ENCODE measurements at places on chromosomes 12 and 14. TPM values are rescaled to one million over a fixed set of nuclear protein-coding genes. Genes with fewer than 3 reads are reported as not detected.

Gene OR2AP1
- not detected for total RNA-seq

Gene TCP11L2
- total RNA-seq: 43.1 TPM

Gene AQP5
- 0.82 TPM for total RNA-seq

Gene IRAK3
- 8.7 TPM for total RNA-seq

Gene PRH2
- not detected for total RNA-seq

Gene MARCHF9
- 4.7 TPM for total RNA-seq

Gene DENND5B
- 8.4 TPM for total RNA-seq

Gene FSCB
- total RNA-seq: not detected

Gene KCNC2
- total RNA-seq: under 0.01 TPM

Gene SLC17A8
- total RNA-seq: not detected

Gene SYNE2
- total RNA-seq: 7.7 TPM

Gene NRXN3
- total RNA-seq: 5.1 TPM

Gene BEGAIN
- not detected for total RNA-seq

Gene GPRC5A
- total RNA-seq: 11.6 TPM

Gene ASCL1
- total RNA-seq: not detected

Gene GPD1
- 0.47 TPM for total RNA-seq

Gene KRT2
- not detected for total RNA-seq

Gene LPAR5
- under 0.01 TPM for total RNA-seq

Gene KRT80
- total RNA-seq: not detected

Gene OAS2
- total RNA-seq: 4.0 TPM
